Fibroblast of skin of back (primary cell): ENCODE measurements at places on chromosomes 4 and X.

DNA sequence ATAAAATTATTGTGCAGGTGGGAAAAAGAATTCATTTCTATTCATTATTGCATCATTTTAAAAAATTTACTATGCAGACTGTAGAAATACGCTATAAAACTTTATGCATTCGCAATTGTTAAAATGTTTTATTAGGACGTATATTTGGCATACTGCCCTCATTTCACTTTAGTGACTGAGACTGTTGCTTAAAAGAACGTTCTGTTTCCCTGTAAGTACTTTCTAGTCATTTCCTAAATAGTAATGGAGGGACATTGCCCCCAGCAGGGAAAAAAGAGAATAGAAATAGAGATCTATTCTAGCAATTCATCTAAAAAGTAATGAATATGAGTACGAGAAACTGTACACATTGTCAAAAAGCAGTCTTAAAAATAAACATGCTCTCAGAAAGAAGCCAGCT, 1295.8 kb upstream of the TENM3 start:
- DNase-seq: peak; percentile 25

DNA sequence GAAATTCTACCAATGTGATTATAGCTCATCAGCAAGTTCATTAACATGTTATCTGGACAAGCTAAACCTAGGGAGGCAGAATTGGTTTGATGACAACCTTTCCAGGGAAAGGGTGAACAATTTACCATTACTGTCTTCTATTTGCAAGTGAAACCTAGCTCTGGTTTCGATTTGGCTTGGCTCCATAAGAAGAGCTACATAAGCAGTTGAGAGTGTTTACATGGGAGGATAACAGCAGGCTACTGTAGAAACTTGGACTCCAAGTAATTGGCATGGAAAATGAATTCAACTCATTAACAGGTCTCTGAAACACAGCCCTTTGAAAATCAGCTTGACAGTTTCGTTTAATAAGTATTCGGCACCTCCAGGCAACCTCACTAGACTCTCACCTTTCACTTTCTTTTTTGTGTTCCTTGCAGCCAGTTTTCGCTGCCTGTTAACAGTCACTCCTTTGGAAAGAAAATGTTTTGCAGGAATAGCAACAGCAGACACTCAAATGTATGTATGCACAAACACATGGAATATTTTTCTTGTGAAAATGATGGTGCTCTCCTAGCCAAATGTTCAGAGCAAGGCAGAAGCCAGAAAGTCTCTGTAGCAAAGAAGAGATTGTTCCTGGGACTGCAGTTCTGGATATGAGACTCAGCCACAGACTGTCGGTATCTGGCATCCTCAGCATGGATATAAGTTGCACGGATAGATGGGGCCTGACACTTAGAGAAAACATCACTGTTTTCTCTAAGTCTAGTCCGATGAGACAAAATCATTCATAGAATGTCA, 27.5 kb downstream of the POU3F4 start:
- no peak for DNase-seq

GRCh38 chr4:149202117-149202516, 613.5 kb downstream of the IQCM start:
- no peak for DNase-seq

DNA sequence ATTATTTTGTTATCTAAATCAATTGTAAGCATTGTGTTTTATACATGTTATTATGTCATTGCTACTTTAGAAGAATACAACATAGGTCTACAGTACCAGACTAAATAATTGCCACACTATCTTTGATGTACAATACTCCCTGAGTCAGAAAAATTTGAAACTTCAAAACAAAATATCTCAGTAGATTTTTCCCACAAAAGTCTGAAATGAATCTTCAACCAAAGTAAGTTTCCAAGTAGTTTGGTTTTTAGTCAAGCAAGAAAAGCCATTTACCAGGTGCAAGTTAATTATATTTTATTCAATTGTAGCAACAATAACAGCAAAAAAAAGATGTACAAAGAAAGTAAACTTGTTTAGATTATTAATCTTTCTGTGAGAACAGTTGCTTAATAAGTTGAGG, 11.4 kb upstream of the PARM1 start:
- no peak for DNase-seq

GRCh38 chr4:152197211-152197610, 338.7 kb downstream of the FBXW7 start:
- DNase-seq: no peak
